ENCODE measurements at places on chromosomes 12 and 14.

DNA sequence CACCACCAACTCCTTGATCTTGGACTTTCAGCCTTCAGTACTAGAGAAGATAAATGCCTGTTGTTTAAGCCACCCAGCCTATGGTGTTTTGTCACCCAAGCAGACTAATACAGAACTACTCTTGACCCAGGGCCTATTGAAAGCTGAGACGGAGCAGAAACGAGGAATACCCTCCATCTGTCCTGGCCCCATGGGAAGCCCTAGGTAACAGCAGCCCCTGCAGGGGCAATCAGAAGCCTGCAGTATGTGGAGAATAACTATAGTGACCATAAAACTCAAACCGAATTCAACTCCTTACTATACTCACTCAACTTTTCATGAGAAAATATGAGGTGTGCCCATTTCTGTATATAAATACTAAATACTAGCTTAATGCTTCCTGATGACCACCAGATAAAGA, 307.4 kb downstream of the NUAK1 start:
- H3K27ac ChIP-seq, result no peak overlapping the region
- no peaks in the 10 kb centered on the region for H3K27me3 ChIP-seq
- DNase-seq, result no peak
- H3K36me3 ChIP-seq, result no peaks in the 10 kb centered on the region
- H3K4me1 ChIP-seq, result no peaks in the 10 kb centered on the region
- no peak overlapping the region for H3K4me3 ChIP-seq

- DNase-seq, result no peak
- H3K27ac ChIP-seq, result no peak overlapping the region
- no peaks in the 10 kb centered on the region for H3K27me3 ChIP-seq
- H3K4me1 ChIP-seq, result no peaks in the 10 kb centered on the region
Measured at GRCh38 chr14:31858868-31859267, 218.2 kb upstream of the ARHGAP5 start.

GRCh38 chr14:35932659-35933159, 106.6 kb downstream of the BRMS1L start:
- no peaks in the 10 kb centered on the region for H3K36me3 ChIP-seq
- peaks cover 3% of the 10 kb centered on the region for H3K27me3 ChIP-seq
- H3K4me3 ChIP-seq, result no peak overlapping the region
- no peak overlapping the region for H3K27ac ChIP-seq

DNA sequence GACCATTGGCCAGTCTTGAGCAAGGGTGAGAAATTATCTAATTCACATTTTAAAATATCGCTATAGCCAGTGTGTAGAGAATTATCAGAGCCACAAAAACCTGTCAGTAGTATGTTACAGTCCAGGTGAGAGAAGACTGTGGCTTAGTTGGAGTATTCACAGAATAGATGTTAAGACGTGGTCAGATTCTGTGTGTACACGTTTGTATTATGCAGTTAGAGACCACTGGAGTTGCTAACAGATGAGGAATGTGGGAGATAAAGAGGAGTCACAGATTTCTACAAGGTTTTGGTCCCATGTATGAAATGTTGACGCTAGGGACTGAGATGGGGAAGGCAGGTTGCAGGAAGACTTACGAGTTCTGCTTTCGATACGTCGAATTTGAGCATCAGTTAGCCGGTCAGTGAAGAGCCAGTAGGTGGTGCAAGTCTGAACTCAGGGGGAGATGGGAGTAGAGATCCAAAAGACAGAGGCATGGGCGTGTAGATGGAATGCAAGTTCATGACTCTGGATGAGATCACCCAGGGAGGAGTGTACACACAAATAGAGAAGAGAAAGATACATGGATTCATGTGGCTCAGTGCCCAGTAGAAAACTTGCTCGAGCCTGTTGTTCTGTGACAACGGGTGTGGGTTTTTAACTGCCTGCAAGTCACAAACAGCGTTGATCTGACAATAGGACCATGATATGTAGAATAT, 114.8 kb upstream of the FLRT2 start:
- peaks cover 20% of the 10 kb centered on the region for H3K4me1 ChIP-seq
- H3K27me3 ChIP-seq, result no peaks in the 10 kb centered on the region
- peak overlapping the region; percentile 59 for H3K27ac ChIP-seq
- H3K4me3 ChIP-seq, result peak overlapping the region; percentile 10
- H3K36me3 ChIP-seq, result no peaks in the 10 kb centered on the region

DNA sequence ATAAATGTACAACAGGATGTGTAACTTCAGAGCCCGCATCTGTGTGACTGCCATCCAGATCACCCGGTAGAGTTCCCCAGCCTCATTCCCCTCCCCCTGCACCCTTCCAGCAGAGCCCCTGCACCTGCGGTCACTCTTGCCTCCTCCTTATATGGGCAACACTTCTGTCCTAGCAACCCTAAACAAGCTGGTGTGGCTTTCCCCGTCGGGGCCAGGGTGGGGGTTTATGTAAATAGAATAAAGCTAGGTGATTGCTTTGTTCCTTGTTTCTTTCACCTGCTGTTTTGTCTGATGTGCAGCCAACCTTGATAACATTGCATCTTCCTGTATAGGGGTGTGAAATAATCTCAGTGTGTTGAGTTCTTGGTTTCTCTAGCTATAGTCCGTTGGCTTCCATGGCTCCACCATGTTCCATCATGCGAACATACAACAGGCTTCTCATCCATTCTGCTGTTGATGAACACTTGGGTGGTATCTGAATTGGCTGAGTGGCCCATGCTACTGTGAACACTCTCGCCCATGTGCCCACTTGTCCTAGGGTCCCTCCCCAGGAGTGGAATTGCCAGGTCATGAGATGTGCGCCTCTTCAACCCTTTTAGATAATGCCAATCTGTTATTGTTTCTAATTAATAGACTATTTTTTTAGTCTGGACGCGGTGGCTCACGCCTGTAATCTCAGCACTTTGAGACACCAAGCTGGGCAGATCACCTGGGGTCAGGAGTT, 102.2 kb downstream of the KIF26A start:
- H3K4me3 ChIP-seq, result no peak overlapping the region
- no peaks in the 10 kb centered on the region for H3K4me1 ChIP-seq

DNA sequence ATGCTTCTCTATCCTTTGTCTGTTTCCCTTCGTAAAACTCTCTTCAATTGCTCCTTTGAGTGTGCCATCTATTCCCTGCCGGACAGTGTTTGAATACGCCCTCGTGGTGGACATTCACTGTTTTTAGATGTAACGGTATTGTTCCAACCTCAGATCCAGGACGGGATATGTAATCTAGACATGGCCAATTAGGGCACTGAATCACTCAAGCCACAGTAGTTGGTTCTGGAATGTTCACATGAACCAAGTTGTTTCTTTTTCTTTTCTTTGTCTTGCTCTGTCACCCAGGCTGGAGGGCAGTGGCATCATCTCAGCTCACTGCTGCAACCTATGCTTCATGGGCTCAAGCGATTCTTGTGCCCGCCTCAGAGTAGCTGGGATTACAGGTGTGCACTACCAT, 204.2 kb upstream of the PLXNC1 start:
- H3K4me1 ChIP-seq, result no peaks in the 10 kb centered on the region
- no peaks in the 10 kb centered on the region for H3K36me3 ChIP-seq
- H3K4me3 ChIP-seq, result no peak overlapping the region
- no peak for DNase-seq
- no peaks in the 10 kb centered on the region for H3K27me3 ChIP-seq

DNA sequence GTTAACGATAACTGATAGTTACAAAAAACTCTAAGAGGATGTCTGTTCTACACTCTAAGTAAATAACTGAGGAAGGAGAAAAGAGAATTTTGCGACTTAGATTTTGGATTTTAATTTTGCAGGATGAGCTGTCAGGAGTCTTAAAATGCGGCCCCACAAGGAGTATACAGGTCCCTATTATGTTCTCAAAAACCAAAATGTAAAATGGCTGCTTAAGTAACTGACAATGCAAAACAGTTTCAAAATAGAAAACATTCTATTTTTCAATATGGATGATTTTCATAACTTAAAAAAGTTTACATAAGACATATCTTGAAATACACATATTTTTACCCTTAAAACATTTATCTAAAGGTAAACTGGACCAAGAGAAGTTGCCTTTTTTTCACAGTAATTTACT, 2.6 kb downstream of the CD69 start:
- H3K4me1 ChIP-seq, result no peaks in the 10 kb centered on the region
- no peak for DNase-seq
- H3K27ac ChIP-seq, result no peak overlapping the region
- H3K36me3 ChIP-seq, result no peaks in the 10 kb centered on the region

- no peaks in the 10 kb centered on the region for H3K27me3 ChIP-seq
- no peaks in the 10 kb centered on the region for H3K4me1 ChIP-seq
- no peak overlapping the region for H3K4me3 ChIP-seq
- H3K36me3 ChIP-seq, result peaks cover 2% of the 10 kb centered on the region
- DNase-seq, result no peak
Measured at GRCh38 chr14:35163384-35163783, 41.0 kb downstream of the PRORP start.

DNA sequence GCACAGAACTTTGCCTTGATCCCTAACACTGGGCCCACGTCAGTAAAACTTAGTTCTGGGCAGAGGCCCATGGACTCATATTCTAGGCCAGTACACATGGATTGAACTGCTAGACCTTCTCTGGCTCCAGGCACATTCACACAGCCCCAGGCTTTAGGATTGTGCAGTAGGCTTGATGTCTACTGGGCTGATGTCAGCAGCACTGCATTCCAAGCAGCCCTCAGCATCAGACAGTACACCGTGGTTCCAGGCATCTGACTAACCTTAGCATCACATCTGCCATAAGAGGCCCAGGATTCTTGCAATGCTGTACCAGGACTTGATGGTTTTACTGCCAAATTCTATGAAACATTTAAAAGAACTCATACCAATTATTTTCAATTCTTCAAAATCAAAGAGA, 301.9 kb downstream of the CCER1 start:
- DNase-seq, result no peak
- no peaks in the 10 kb centered on the region for H3K27me3 ChIP-seq
- no peaks in the 10 kb centered on the region for H3K36me3 ChIP-seq
- H3K27ac ChIP-seq, result no peak overlapping the region

- H3K27me3 ChIP-seq, result no peaks in the 10 kb centered on the region
- peaks cover 6% of the 10 kb centered on the region for H3K4me1 ChIP-seq
- H3K4me3 ChIP-seq, result no peak overlapping the region
- no peak for DNase-seq
Measured at GRCh38 chr14:103832046-103832445, 15.3 kb downstream of the PPP1R13B start.

- H3K27ac ChIP-seq, result peak overlapping the region; percentile 100
- H3K4me3 ChIP-seq, result peak overlapping the region; percentile 99
- no peaks in the 10 kb centered on the region for H3K27me3 ChIP-seq
- H3K36me3 ChIP-seq, result peaks cover 9% of the 10 kb centered on the region
- peaks cover 31% of the 10 kb centered on the region for H3K4me1 ChIP-seq
Measured at GRCh38 chr12:122421187-122421820, 1.2 kb downstream of the CLIP1 start.

- H3K4me1 ChIP-seq, result peaks cover 5% of the 10 kb centered on the region
- DNase-seq, result no peak
- H3K27ac ChIP-seq, result no peak overlapping the region
- H3K36me3 ChIP-seq, result no peaks in the 10 kb centered on the region
Measured at GRCh38 chr12:65329721-65330120, 51.2 kb downstream of the MSRB3 start.

DNA sequence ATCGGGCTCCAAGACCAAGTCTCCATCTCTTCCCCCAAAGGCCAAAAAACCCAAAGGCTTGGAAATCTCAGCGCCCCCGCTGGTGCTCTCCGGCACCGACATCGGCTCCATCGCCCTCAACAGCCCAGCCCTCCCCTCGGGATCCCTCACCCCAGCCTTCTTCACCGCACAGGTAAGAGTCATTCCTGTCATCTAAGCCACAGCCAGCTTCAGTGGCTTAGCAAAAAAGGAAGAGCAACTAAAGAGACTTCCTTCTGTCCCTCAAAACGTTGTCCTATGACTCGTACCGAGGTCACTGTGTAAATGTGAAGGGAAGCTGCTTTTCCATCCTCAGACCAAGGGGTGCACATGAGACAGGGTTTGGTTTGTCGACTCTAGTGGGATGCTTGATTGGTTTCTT, 53.4 kb downstream of the ELK3 start:
- H3K27me3 ChIP-seq, result no peaks in the 10 kb centered on the region
- DNase-seq, result no peak
- H3K4me3 ChIP-seq, result no peak overlapping the region
- H3K36me3 ChIP-seq, result peaks cover 42% of the 10 kb centered on the region

- H3K4me3 ChIP-seq, result no peak overlapping the region
- H3K27ac ChIP-seq, result no peak overlapping the region
- no peaks in the 10 kb centered on the region for H3K27me3 ChIP-seq
- no peak for DNase-seq
Measured at GRCh38 chr12:85016413-85016812, 19.7 kb downstream of the TSPAN19 start.

- H3K4me1 ChIP-seq, result peaks cover 9% of the 10 kb centered on the region
- no peak for DNase-seq
- H3K4me3 ChIP-seq, result no peak overlapping the region
- no peaks in the 10 kb centered on the region for H3K36me3 ChIP-seq
- no peak overlapping the region for H3K27ac ChIP-seq
- H3K27me3 ChIP-seq, result no peaks in the 10 kb centered on the region
Measured at GRCh38 chr14:68495101-68496039, 297.5 kb downstream of the ZFP36L1 start.

GRCh38 chr12:74337951-74338350, 199.7 kb upstream of the ATXN7L3B start:
- no peak for DNase-seq
- H3K27ac ChIP-seq, result no peak overlapping the region
- no peaks in the 10 kb centered on the region for H3K4me1 ChIP-seq
- no peak overlapping the region for H3K4me3 ChIP-seq
- no peaks in the 10 kb centered on the region for H3K36me3 ChIP-seq

DNA sequence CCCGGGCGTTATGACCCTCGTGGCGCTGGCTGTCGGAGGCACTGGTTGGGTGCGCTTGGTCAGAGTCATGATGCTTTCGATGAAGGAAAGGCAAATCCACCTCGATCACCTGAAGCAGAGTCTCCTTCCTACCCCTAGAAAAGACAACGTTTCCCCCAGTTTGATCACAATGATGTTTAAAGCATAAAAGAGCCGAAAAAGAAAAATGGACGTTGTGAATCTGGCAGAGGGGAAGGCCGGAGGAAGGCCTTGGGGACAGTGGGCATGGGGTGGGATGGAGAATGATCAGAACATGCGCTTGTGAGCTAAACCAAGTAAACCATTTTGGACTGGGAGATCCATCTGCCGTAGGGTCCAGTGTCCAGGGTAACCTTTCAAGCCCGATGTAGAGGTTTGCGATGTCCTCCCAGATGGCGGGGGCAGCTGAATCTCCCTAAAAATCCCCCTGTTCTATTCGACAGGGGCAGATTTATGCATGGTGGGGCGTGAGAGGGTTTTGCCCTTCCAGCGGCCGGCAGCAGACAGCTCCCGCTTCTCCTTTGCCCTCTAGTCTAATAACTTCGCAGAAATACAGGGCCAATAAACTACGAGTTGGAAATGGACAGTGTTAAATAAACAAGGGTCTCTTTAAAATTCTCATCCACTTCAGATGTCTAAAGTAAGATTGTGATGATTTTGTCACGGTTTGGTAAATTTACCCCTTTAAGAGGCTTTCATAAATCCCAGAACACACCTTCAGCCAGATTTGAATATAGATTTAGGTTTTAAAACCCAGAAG, 2.3 kb upstream of the OTX2 start:
- H3K27ac ChIP-seq, result no peak overlapping the region
- DNase-seq, result no peak
- peaks cover 100% of the 10 kb centered on the region for H3K27me3 ChIP-seq
- peaks cover 46% of the 10 kb centered on the region for H3K4me1 ChIP-seq
- no peak overlapping the region for H3K4me3 ChIP-seq

- no peaks in the 10 kb centered on the region for H3K36me3 ChIP-seq
- H3K4me3 ChIP-seq, result no peak overlapping the region
- no peaks in the 10 kb centered on the region for H3K4me1 ChIP-seq
- no peak for DNase-seq
Measured at GRCh38 chr14:71693381-71693780, 238.8 kb upstream of the RGS6 start.

GRCh38 chr14:50062438-50063085, 53.8 kb downstream of the VCPKMT start:
- no peak overlapping the region for H3K4me3 ChIP-seq
- no peaks in the 10 kb centered on the region for H3K36me3 ChIP-seq
- peak overlapping the region; percentile 80 for H3K27ac ChIP-seq
- peaks cover 35% of the 10 kb centered on the region for H3K4me1 ChIP-seq
- DNase-seq, result no peak
